Stimulated activated CD8-positive, alpha-beta memory T cell treated with anti-CD3 and anti-CD28 coated beads, Interleukin-7, amount 100 ng/mL, for 1 hour (primary cell): ENCODE measurements at places on chromosomes 7 and 10.

- DNase-seq: no peak
Measured at GRCh38 chr10:11891776-11892486, 68.8 kb downstream of the PROSER2 start.

- no peak for DNase-seq
Measured at GRCh38 chr7:139902436-139903102, 73.5 kb downstream of the TBXAS1 start.

GRCh38 chr7:149748076-149748874, 25.1 kb downstream of the ZNF467 start:
- DNase-seq: no peak

DNA sequence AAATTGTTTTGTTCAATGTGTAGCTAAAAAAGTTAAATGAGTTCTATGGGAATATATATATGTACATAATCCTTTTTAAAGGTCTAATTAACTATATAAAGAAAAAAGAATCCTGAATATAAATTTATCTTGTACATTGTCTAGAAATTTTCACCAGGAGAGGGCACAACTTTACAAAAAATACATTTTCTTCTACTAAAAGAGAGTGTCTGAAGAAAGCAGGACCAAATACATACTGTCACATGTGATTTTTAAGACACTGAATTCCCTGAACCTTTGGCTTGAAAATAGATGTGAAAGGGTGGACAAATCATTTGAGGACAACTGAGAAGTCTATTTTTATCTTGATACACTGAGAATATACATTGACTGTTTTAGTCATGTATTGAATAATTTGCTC, 204.3 kb downstream of the DGKB start:
- DNase-seq: no peak

DNA sequence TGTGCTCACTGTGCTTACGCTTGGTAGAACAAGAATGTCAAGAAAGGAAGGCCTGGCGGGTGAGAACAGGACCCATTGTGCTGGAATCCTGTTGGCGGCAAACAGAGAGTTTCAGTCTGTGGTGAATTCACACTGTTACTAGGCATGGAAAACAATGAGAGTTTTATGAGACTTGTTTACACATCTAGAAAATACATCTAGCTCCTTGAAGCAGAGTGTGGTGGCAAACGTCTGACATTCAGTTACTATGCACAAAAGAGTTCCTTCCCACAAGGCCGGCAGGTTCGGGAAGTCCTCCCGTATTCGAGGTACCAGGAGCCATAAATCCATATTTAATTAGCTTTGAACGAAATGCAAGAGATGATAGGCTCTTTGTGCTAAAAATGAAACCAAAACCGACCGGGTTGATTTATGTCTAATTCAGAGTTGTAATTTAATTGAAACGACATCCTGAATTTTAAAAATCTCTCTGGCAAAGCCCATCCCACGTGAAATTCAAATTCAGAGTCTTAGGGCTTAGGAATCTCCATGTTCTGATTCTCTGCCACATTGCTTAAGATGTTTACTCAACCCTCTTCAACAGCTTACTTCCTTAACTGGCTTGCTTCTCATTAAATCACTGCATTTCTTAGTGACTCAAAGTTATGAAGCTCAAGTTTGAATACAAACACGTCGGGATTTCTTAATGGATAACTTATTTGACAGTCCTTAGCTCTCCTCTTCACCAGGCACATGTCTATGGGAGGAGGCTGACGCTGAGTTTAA, 299.9 kb upstream of the PITRM1 start:
- DNase-seq: no peak

DNA sequence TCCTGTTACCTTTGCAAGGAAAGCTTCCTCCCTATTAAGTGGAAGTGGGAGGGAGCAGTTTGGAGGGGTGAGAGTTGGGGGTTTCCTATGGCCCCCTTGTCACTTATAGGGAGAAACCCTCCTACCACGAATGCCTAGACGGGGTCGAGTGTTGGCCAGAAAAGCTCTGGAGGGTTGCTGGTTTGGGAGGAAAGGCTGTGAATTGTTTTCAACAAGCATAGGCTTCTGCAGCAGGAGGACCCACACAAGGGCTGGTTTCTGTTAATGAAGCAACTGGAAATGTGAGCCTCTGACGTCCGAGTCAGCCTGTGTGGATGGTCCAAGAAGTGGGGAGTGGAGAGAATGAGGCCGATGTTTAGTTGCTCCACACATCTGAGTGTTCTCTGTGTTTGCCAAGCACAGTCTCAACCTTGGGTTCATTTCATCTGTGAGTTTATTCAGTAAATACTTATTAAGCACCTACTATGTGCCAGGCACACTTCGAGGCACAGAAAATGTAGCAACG, 37.3 kb upstream of the LEP start:
- no peak for DNase-seq

GRCh38 chr10:110872145-110872983, 636 bp downstream of the PDCD4 start:
- DNase-seq: peak; percentile 52

- peak; percentile 66 for DNase-seq
Measured at GRCh38 chr7:101077303-101078086, 7.8 kb upstream of the TRIM56 start.

DNA sequence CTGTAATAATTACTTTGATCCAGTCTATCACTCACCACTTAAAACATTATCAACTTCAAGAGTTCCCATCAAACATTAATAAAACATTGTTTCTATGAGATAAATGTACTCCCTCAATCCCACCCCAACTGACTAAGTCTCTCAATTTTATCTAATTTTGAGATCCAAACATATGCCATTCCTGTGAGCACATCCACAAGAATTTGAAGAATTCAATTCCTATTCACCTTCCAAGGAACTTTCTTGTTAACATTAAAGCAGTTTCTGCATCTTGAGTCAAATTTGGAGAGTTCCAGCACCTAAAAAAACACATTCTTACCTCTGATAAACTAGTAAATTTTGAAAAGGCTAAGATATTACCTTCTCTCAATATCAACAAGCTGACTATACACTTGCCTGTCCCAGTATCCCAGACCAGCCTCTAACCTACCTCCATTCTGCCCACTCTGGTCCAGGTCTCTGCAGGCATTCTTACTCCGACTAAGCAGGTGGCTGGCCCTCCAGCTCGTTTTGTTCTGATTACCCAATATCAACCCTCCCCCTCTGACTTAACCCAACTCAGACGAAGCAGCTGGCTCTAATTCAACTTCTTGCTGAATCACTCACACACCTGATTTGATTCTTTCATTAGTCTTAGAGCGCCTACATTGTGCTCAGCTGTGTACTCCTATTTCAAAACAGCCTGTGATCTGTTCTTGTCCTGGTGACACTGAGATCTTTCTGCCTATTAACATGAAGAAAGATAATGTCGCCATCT, 275.2 kb downstream of the IPMK start:
- DNase-seq: no peak

DNA sequence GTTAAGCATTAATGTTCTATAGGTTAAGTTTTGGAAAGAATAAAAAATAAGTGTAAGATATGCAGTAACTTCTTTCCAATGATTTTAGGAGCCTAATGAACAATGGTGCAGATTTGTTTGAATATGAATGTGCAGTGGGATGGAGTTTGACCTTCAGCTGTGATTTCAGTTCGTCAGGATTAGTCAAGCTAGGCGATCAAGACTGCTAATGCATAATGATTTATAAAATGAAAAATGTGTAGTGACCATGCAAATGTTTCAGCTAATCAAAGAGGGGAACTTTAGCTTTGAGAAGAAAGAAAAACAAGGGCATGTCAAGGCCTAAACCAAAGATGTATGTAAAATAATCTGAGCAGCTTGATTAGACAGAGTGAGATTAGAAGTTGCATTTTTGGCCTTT, 208.5 kb downstream of the FOXP2 start:
- DNase-seq: no peak

- no peak for DNase-seq
Measured at GRCh38 chr10:31708474-31708873, 220.2 kb downstream of the ARHGAP12 start.

DNA sequence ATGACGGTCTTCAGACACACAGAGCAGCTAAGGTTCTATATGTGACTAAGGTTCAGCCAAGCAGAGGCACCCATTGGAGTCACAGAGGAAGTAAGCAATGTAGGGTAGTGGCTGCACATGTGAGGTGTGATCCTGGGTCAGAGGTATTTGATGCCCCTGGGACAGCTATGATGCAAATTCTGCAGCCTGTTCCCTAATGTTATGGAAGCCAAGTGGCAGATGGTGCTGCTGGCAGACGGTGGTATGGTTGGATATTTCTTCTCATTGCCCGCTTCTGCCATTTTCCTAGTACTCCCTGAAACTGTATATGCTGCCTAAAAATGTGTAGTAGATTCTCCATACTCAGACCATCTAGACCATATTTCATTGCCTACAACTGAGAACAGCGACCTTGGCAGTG, 7.2 kb downstream of the TAS2R16 start:
- no peak for DNase-seq

DNA sequence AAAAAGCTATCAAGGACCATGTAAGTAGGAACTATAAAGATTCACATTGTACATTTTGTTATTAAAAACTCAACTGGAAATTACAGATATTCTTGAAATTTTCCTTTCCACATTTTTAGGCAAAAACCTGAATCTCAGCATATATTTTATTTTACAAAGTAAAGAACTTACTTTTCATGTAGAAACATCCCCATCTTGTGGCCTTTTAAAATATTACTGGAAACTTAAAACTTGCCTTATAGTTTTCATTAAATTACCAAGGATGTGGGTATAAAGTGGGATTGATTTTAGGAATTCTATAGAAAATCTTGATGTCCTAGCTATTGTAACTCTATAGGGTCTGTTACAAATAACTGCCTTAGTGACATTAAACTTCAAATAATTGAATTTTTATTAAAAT, 10.6 kb downstream of the DBF4 start:
- DNase-seq: no peak

- no peak for DNase-seq
Measured at GRCh38 chr7:103686064-103686463, 240.1 kb upstream of the SLC26A5 start.

DNA sequence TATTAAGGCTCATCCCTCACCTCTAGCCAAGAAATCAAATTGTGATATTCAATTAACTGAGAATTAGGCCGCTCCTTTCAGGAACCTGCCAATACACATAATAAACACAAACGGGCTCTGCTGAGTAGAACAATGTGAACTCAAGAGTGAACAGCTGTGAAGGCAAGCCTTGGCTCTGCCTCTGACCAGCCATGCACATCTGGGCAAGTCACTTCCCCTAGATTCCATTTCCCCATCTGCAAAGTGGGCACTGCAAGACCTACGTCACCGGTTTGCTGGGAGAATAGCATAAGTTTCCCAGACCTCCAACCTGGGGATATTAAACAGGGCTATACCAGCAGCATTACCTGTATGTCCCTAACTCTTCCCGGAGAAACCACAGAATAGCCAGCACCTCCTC, 355.2 kb downstream of the TNS3 start:
- DNase-seq: no peak

DNA sequence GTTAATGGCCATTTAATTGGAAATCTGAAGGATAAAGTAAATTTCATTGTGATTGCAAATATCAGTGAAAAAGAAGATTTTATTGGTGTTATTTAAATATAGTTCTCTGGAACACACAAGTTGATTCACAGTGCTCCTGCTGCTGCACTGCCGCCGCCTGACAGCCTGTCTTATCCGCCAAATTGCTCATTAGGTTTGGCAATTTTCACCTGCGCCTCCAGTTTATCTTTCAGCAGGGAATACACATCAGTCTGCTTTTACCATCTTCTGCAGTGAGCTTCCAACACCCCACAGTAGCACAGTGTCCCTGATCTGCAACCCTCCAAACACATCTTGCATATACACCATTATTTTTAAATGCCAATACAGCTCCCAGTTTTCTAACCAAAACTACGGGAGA, 308.3 kb downstream of the PARD3 start:
- DNase-seq: no peak

- DNase-seq: no peak
Measured at GRCh38 chr10:126402721-126403695, 14.7 kb upstream of the ADAM12 start.

DNA sequence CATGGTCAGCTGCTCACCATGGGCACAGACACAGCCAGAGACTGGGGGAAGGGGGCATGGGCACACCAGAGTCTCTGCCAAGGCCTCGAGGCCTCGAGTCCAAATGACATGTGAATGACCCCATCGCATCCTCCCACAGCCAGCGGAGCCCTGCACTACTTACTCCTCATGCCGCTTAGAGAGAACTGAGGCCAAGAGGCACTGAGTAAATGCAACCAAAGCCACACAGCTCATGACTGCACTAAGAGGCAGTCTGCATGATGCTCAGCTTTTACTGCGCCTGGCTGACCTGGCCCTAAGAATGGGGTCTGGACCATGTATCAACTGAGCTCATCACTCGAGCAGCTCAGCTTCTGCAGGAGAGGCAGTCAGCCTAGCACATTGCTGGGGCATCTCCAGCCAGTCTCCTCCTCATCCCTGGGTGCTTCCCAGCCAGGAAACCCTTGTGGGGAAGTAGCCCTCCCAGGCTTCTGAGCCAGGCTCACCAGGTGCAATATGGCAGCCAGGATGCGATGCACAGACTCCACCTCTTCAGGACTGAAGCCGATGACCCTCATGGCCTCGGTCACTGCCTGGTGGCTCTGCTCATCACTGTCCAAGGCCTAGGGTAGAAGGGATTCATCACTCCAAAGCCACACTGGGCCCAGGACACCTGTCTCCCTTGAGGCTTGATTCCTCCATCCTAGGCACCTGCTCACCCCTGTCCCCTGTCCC, 7.5 kb downstream of the MYO1G start:
- DNase-seq: no peak

GRCh38 chr10:79202188-79203013, 133.6 kb downstream of the ZMIZ1 start:
- DNase-seq: no peak

- DNase-seq: no peak
Measured at GRCh38 chr10:11176746-11177145, 159.1 kb downstream of the CELF2 start.

DNA sequence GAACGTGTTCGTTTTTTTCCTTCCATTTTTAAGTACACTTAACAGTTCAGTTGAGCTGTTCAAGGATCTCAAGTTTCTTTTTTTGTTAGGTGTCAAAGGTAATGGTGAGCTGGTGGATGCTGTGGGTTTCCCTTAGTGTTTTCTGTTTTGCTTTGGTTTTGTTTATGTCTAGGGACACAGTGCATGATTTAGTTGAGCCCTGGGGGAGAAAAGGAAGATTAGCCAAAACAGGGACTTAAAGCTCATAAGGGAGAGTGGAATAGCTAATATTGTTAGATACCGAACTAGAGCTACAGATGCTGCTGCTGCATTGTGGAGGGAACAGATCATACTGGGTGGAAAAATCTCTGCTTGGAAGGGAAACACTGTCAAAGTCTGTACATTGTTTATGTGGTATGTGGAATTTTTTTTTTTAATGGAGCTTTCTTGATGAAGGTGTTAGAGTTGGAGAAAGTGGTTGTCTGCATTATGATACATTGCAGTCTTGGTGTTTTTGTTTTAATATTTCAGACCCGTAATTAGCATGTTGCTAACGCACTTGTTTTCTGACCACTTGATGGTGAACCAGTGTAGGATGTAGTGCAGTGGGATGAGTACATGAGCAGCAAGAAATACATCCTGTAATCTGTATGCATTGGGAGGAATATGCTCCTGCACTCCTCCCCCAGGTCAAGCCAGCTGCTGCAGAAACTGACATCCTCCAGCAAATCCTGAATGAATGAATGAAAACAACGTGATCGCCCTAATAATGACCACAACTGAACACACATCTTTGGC, 2.1 kb downstream of the GLCCI1 start:
- no peak for DNase-seq
